Uterus (tissue), 4 donors: ENCODE measurements at places on chromosomes 7 and 10.

- no peak for DNase-seq
- no peak overlapping the region for H3K27ac ChIP-seq
- no peak overlapping the region for H3K4me3 ChIP-seq
- H3K4me1 ChIP-seq = no peaks in the 10 kb centered on the region
- no peaks in the 10 kb centered on the region for H3K27me3 ChIP-seq
Observed at GRCh38 chr7:108290459-108291151, 160.4 kb upstream of the LAMB4 start.

GRCh38 chr7:146414373-146414772 lies 297.8 kb downstream of the CNTNAP2 start:
- H3K36me3 ChIP-seq = no peaks in the 10 kb centered on the region
- no peaks in the 10 kb centered on the region for H3K4me1 ChIP-seq
- H3K27ac ChIP-seq = no peak overlapping the region

GRCh38 chr7:5709347-5709950 lies 72.0 kb downstream of the RNF216 start:
- no peak overlapping the region for H3K4me3 ChIP-seq
- H3K36me3 ChIP-seq = no peaks in the 10 kb centered on the region
- H3K27ac ChIP-seq = no peak overlapping the region
- H3K4me1 ChIP-seq = no peaks in the 10 kb centered on the region

- H3K36me3 ChIP-seq = no peaks in the 10 kb centered on the region
- no peak overlapping the region for H3K27ac ChIP-seq
- DNase-seq = no peak
- no peaks in the 10 kb centered on the region for H3K27me3 ChIP-seq
- H3K4me3 ChIP-seq = no peak overlapping the region
- no peaks in the 10 kb centered on the region for H3K4me1 ChIP-seq
Observed at GRCh38 chr10:43295436-43295835, 28.6 kb upstream of the RASGEF1A start.

- no peak overlapping the region for H3K27ac ChIP-seq
- no peaks in the 10 kb centered on the region for H3K36me3 ChIP-seq
- no peaks in the 10 kb centered on the region for H3K27me3 ChIP-seq
- DNase-seq = no peak
Observed at GRCh38 chr10:18421726-18422293, 229.6 kb downstream of the NSUN6 start.

GRCh38 chr10:52663161-52663560 lies 109.4 kb downstream of the MBL2 start:
- H3K27me3 ChIP-seq = no peaks in the 10 kb centered on the region
- H3K4me1 ChIP-seq = no peaks in the 10 kb centered on the region
- no peak for DNase-seq
- H3K4me3 ChIP-seq = no peak overlapping the region
- H3K36me3 ChIP-seq = no peaks in the 10 kb centered on the region
